Activated CD4-positive, CD25-positive, alpha-beta regulatory T cell treated with anti-CD3 and anti-CD28 coated beads, Interleukin-2, amount 50 U/mL, for 72 hours (primary cell): ENCODE measurements at places on chromosomes 4 and X.

DNA sequence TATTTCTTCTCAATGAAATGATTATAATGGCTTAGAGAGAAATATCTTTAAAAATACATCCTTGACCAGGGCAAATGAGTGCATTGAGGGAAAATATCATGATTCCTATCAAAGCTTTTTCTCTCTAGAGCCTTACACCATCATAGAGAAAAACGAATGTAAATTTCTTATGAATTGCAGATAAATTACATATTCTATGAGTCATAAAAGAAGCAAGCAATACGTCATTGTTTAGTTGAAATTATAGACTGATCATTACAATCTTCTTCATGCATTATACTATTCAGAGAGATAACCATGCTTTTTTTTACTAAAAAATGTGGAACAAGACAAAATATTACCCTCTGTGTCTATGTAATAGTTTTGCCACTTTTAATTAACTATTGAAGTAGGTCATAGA, 100.9 kb upstream of the RXFP1 start:
- DNase-seq: no peak

GRCh38 chr4:159966746-159967145, 863.9 kb downstream of the RAPGEF2 start:
- DNase-seq: no peak

GRCh38 chrX:110795645-110796406, at the start of gene CHRDL1:
TSS of gene CHRDL1 (minus strand) at chrX:110795817. CDS start at chrX:110792181, 3,636 bp downstream.
- DNase-seq: no peak

DNA sequence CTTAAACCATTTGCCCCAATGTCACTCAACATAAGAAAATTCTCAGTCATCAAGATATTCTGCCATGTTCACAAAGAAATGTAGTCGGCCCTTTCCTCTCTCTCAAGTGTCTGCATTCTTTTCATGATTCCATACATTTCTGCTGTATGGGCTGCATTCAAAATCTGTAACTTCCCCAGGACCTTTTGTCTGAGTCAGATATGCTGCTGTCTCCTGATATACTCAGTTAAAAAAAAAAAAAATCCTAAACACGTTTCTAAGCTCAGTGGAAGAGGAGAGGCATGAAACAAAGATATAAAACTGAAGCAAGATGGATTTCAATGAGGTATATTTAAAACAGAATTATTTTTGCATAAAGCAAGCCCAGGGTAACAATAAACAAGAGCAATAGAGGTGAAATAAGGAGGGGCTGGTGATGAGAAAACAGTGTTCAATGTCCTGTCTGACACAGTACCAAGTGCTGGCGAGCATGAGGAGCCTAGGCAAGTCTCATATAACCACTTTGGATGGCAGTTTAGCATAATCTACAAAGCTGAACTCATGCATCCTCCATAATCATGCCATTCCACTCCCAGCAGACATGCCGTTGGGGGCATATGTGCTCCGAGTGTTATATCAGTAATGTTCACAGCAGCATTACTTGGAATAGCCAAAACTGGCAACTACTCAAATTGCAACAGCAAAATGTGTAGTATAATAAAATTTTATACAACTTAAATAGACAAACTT, 76.7 kb downstream of the MANBA start:
- DNase-seq: no peak

GRCh38 chr4:29405116-29405515, 1315.1 kb upstream of the PCDH7 start:
- DNase-seq: no peak

GRCh38 chrX:51334276-51334675, 1.7 kb downstream of the NUDT10 start:
- no peak for DNase-seq

- no peak for DNase-seq
Observed at GRCh38 chrX:118088084-118088483, 28.5 kb downstream of the KLHL13 start.

DNA sequence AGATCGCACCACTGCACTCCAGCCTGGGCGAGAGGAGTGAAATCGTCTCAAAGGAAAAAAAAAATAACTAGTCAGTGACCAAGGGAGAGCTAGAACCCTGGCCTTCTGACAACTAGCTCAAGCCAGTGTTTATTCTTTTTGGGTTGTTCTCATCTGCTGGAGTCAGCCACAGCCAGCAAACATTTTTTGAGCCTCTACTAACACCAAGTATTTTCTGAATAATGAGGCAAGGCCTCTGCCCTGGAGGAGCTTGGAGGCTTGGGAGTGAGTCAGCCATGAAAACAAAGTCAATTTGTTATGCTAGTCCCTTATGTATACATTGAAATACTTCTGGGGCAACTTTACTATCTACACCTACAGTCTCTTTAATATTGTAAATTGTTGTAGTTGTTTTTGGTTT, 46.5 kb downstream of the TMA16 start:
- no peak for DNase-seq

DNA sequence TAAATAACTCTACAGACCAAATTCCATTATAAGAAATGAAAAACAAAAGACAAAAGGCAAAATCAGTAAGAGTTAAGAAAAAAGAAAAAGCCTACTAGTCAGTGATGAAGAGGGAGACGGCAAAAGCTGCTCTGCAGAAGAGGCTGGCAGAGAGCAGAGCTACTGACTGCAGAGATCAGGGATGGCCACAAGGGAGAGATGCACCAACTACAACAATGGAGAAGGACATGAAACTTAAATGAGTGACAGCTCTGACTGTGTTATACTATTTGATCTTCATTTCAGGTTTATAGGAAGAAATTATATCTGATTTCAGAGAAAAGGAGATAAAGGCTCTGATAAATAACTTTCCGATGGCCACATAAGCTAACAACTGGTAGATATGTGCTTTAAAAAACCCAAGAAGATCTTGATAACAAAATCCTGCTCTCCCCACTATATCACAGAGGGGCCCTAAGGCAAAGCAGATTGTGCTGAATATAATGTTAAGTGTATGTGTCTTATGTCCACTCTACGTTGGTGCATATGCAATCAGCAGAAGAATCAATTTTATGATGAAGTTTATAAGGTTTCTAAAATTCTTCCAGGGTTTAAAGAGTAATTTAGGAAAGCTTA, 58.4 kb upstream of the COX18 start:
- DNase-seq: no peak

DNA sequence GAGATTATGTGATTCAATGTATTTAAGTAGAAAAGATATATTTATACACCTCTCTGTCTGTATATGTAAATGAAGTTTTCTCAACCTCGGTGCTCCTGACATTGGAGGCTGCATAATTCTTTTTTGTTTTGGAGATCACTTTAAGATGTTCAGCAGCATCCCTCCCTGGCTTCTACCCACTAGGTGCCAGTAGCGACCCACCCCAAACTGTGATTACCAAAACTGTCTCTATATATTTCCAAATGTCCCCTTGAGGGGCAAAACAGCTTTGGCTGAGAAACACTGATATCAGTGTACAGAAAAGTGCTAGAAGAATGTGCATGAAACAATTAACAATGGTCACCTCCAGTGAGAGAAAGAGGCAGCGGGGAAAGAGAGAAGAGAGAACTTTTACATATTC, 51.2 kb downstream of the DCX start:
- DNase-seq: no peak

GRCh38 chr4:109811707-109812106, 3.9 kb upstream of the GAR1 start:
- no peak for DNase-seq

- DNase-seq: no peak
Observed at GRCh38 chr4:148396986-148397673, 45.1 kb downstream of the NR3C2 start.

DNA sequence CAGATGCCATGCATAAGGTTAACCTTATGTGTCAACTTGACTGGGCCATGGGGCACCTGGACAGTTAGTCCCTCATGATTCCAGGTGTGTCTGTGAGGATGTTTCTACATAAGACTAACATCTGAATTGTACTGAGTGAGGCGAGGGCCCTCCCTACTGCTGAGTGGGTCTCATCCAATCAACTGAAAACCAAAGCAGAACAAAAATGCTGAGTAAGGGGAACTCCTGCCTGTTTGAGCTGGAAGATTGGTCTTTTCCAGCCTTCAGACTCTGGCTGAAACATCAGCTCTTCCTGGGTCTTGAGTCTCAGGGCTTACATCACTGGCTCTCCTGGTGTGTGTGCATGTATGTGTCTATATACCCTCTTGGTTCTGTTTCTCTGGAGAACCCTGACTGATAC, 13.8 kb downstream of the NELFA start:
- DNase-seq: no peak

DNA sequence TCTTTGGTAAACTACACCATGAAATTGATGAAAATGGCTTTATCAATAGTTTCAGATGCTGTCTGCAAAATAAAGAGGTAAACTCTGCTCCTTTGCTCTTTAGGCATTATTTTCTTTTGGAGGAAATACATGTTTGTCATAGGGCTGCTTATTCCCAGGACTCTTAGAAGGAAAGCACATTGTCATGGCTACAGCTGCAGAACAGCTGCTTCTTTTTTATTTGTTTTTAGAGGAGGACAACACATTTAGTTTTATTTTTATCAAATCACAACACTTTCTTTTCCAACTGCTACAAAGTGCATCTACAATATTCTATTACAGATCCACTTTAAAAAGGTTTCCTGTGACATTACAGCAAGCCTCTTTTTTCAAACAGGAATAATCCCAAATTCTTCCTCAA, 12.7 kb upstream of the HPF1 start:
- no peak for DNase-seq

DNA sequence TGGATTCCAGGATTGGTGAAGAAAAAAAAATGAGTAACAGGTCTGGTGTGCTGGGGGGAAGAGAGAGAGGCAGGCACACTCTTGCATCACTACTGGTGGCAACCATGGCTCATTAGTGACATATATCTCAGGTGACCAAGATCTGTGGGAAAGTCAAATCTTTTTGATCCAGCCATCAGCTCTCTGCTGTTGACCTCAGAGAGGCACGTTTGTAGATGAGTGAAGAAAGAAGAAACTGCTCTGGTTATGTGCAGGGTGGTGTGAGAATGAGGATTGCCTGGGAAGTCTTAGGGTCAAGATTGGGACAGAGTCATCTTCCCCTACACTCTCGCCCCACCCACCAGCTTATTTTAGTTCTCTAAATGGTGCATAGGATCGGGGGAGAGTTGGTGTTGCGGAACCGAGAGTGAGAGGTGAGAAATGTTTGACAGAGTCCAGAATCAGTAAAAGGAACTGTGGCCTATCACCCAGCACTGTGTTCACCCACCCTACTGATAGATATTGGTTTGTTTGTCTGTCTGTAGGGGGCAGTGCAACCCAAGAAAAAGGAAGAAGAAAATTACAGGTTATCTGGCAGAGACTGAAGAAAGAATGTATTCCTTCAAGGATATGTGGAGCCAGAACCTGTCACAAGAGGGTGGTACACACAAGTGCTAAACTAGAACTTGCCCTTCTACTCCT, 21.9 kb downstream of the ARMCX6 start:
- no peak for DNase-seq

DNA sequence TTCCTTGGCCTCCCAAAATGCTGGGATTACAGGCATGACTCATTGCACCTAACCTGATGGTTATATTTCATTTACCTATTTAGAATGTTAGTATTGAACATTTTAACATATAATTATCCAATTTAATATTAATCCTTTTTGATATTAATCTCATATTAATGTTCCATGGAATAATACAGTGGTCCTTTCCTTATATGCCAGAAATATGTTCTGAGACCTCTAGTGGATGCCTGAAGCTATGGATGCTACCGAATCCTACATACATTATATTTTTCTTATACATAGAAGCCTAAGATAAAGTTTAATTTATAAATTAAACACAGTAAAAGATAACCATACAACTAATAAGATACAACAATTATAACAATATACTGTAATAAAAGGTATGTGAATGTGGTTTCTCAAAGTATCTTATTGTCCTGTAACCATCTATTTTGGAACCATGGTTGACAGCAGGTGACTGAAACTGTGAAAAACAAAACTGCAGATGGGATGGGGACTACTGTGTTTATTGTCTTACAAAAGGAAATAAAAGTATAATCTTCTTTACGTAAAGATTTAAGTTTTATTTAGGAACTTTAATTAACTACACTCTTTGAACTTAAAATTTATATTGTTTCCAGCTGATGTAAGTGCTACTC, 431.4 kb downstream of the GRID2 start:
- DNase-seq: no peak

DNA sequence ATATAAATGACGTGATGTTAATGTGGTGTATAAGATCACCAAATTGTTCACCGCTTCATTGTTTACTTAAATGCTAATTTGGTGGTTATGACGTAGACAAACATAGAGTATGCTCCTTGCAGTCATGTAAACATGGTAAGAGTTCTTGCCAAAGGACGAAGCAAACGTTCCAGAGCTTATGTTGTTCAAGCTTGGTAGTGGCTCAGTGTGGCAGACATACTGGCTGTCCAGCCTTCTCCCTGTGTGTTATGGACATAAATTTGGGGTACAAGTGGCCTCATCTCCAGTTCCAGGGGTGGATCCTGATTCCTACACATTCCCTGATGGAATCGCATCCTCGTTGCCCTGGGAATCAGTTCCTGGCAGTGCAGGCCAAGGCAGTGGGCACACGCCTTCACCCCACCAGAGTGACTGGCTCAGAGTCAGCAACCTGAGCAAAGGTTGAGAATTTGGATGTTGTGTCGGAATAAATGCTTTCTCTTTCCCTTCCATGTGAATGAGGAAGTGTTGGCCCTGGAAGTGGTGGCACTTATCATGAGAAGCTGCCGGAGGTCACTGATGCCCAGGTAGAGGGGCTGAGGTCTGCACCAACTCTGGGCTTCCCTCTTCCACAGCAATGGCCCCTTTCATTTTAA, 25.4 kb downstream of the F11 start:
- DNase-seq: no peak

DNA sequence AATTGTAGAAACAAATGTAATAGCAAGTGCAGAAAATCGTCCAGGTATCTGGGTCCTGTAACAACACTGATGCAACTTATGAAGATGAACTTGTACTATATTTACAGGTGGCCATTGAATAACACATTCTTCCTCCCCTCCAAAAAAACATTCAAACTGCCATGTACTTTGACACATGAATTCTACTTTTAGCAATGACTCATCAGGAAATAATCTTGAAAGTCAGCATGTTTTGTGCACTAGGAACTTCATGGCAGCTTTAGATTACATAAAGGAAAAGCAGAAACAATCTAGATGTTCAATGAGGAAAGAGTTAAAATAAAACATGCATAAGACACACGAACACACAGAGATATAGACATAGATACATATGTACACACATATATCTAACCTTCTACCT, 2.5 kb downstream of the PABPC1L2A start:
- DNase-seq: no peak

- DNase-seq: no peak
Observed at GRCh38 chr4:33149658-33150524, 2429.7 kb downstream of the PCDH7 start.

GRCh38 chr4:169015186-169015623, 5.2 kb upstream of the CBR4 start:
- DNase-seq: no peak

GRCh38 chrX:2404776-2405175, 96.0 kb downstream of the DHRSX start:
- no peak for DNase-seq

GRCh38 chrX:49166914-49167739, 4.6 kb downstream of the MAGIX start:
- DNase-seq: peak; percentile 64
